Fibroblast of villous mesenchyme (primary cell): ENCODE measurements at places on chromosomes 1 and 21. TPM values are rescaled to one million over a fixed set of nuclear protein-coding genes. Genes with fewer than 3 reads are reported as not detected.

- DNase-seq, result no peak
These were observed 50.3 kb downstream of the FCER1A start for GRCh38 chr1:159352436-159352835.

DNA sequence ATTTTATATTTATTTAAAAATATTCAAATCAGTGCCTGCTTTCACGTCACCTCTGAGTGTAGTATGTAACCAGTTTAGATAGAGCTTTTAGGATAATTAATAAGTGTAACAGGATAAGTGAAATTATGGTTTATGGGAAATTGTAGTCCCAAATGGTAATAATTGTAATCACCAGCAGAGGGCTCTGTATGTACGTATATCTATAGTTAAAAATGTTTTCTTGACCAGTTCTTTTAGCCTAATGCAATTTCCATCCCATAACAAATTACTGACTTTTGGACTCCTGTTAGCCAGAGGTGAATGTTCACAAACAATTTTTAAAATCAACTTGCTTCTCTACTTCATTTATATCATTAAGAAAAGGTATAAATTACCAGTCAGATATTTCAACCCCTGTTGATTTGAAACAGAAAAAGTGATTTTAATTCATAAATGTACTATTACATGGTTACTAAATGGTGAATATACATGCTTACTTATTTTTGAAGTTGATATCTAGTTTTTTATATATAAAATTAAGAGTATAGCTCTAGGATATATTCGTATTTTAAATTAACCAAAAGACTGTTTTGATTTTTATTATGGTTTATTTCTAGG, 25.3 kb downstream of the SLC30A7 start:
- DNase-seq, result peak; percentile 71

DNA sequence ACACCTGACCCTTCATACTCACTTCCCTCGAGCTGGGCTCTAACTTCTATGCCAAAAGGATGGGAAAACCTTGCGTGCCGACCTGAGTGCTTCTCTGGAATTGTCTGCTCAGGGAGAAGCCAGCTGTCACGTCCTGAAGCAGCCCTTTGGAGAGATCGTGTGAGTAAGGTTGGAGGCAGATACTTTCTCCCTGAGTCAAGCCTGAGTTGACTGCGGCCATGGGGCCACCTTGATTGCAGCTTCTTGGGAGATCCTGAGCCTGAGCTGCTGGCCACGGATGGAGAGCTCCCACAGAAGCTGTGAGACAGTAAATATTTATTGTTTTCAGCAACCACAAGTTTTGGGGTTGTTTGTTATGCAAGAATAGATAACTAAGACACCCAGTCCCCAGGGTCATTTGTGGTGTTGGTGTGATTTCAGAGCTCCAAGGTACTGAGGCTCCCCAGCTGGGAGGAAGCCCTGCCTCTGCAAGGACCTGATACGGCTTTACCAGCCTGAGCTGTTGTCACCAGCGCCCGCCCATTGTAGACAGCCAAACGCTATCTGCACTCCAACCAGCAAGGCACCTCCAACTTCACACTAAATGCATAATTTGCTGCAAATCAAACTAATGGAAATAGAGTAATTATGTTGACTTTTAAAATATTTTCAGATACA, 531.6 kb downstream of the PTPRU start:
- no peak for DNase-seq

GRCh38 chr1:54069791-54070170, 16.4 kb downstream of the TCEANC2 start:
- DNase-seq, result no peak

The NR1I3 gene
- total RNA-seq, result not detected in 2 replicates

The CD48 gene
- total RNA-seq, result not detected in 2 replicates
